Foreskin keratinocyte (primary cell): ENCODE measurements at places on chromosomes 6 and 20. TPM values are rescaled to one million over a fixed set of nuclear protein-coding genes. Genes with fewer than 3 reads are reported as not detected.

BCKDHB gene
- 8.0 and 9.1 TPM in 2 replicates for total RNA-seq

DNA sequence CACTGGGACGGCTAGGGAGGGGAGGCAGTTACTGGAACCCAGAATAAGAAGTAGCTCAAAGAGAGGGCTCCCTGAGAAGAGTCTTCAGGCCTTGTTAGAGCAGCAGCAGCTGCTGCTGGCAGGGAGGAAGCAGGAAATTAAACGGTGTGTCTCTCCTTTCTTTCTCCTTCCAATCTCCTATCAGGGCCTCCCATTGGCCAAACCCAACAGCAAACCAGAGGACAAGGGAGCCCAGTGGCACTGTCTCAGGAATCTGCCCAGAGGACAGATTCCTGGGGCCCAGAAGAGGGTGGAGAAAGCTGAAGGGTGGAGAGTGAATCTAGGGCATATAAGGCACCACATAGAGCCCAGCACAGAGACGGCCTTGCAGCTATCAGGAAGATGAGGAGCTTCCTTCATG is 10.2 kb downstream of the BTN3A1 start:
- DNase-seq, result no peak

CBLN4 gene
- total RNA-seq, result not detected in 2 replicates

DNA sequence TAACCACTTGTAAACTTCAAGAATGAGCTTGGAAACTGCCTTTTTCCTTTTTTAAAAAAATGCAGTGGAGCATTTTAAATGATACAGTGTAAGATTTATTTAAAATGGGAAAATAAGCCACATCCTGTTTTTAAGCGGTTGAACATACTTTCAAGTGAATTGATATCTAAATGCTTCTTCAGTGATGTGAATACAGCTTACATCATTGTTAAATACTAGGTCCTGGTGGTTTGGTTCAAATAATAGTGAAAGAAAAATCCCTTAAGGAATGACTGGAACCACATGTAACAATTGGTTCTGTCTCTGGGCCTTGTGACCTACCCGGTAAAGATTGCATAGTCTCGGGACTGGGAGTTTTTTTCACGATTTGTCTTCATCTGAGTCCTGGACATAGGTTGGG is 44.2 kb downstream of the BMP6 start:
- DNase-seq, result no peak

GRCh38 chr6:39225543-39225942 is 3.7 kb downstream of the KCNK5 start:
- DNase-seq, result no peak

GJA1 gene
- 70.7 and 79.8 TPM in 2 replicates for total RNA-seq

SIRPD gene
- not detected in 2 replicates for total RNA-seq

PBOV1 gene
- not detected in 2 replicates for total RNA-seq

SLC16A10 gene
- total RNA-seq, result 0.07 and 0.14 TPM in 2 replicates

DNA sequence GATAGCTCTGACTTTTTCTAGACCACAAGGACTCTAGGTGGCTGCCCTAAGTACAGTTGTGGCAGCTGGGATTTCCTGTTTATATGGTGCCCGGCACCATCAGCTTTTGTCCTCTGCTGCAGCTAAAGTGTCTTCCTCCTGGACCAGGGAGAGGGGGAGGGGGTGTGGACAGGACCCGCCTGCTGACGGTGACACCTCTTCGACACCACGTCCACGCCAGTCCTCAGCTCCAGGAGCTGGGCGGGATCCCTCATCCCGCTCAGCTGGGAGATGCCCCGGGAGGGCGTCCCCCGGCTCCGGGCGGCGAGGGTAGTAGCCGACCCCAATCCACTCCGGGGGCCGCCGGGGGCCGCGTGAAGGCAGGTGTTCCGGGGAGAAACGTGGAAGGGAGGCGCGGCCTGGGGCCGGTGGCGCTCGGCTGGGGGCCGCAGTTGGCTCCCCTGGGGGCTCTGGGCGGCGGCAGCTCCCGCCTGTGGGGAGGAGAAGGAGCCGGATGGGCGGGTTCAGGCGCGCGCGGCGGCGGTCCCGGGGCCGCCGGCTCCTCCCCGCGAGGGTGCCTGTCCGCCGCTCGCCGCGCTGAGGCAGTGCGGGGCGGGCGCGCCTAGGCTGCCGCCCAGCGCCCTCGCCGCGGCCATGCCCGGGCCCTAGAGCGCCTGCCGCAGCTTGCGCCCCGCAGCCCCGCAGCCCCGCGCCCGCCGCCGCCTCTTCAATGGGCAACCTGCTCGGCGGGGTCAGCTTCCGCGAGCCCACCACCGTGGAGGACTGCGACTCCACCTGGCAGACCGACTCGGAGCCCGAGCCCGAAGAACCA is at the start of gene OGFRL1:
Gene OGFRL1, plus strand, starts transcription at position 584 of the 811 bp plus-strand sequence. Its CDS starts 126 bp downstream, at position 710.
- no peak for DNase-seq

SCAND1 gene
- 37.6 and 40.5 TPM in 2 replicates for total RNA-seq

RIMS1 gene
- total RNA-seq, result not detected in 2 replicates

DNA sequence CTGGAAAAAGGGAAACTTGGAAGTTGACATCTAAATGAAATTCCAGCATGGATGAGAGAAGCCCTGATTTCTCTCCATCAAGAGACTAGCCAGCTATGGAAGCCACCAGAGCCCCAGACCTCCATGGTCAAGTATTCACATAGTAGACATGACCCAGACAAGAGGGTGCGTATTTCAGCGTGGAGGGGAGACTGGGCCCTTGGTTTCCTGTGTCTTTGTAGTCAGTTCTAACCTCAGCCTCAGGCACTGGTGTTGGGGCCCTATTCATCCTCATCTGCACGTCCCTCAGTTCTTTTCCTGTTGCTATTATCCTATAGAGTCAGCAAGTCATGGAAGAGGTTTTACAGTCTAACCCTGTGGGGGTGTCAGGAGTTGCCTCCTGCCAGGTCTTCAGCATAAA is 12.5 kb downstream of the GNL1 start:
- no peak for DNase-seq

GRCh38 chr20:34185766-34186620 is 55.2 kb upstream of the ASIP start:
- DNase-seq, result no peak

DNA sequence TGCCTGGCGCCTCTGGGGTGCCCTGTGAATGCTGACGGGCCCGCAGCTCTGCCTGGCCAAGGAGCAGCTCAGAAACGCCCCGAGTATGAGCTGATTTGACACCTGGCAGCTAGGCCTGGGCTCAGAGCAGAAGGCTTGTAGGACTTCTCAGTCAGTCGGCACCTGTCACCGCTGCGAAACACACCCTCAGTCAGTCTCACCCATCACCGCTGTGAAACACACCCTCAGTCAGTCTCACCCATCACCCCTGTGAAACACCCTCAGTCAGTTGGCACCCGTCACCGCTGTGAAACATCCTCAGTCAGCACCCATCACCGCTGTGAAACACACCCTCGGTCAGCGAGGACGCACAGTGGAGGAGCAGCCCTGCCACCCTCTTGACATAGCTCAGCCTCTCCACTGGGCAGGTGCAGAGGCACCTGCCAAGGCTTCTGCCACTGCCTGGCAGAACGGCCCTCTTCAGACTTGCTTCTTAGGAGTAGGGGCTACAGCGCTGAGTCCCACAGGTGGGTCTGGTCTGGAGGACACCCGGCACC is 109.0 kb downstream of the PSMB1 start:
- no peak for DNase-seq

CENPB gene
- total RNA-seq, result 79.5 and 79.9 TPM in 2 replicates

GRCh38 chr6:97497713-97498331 is 214.8 kb upstream of the MMS22L start:
- peak; percentile 18 for DNase-seq

GRCh38 chr20:55269913-55270312 is 735.4 kb downstream of the CBLN4 start:
- DNase-seq, result peak; percentile 44

NRSN2 gene
- total RNA-seq, result 26.7 and 35.6 TPM in 2 replicates

DNA sequence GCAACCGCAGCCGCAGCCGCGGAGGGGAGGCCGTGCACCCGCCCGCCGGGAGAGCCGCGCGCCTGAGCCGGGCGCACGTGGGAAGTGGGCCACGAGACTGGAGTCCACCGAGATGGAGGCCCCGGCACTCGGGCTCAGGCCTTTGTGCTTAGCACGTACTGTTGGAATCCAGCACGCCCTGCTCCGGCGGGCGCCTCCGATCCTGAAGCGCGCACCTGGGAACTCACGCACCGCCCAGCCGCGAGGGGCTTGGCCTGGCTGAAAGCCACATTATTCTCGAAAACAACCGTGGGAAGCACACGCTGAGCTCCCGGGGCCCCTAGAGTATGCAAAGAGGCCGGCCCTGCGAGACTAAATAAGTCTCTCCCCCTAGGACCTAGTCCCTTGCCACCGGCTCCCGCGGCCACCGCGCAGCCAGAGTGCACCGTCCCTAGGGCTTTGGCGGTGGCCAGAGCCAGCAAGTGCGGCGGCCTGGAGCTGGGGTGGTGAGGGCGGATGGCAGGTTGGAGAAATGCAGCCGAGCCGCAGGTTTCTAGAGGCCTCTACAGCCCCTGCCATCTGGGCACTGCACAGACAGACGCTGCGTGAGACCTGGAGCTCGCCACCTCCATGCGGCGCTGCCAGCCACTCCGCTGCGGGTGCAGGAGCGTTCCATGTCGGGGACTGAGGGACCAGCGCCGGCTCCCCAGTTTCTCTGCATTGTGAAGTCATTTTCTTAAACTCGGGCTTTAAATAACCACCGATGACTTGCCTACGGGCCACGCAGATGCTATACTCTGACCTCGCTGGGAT is 42.0 kb upstream of the LY86 start:
- no peak for DNase-seq

DNA sequence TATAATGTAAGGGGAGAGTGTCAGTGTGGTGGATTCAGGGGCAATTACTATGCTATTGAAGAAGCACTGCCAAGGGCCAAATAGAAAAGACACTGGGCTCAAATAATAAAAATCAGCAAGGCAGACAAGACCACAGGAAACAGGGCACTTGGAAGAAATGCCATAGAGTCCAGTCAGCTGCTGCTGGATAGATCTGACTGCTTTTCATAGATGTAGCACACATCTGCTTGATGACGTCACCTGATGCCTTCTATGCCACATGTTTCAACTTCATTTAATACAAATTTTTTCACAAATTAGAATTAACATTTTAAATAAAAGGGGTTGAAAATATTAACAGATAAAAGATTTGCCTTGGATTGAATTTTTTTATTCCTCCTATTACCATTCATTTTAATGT is 23.9 kb upstream of the AHI1 start:
- no peak for DNase-seq

MYL9 gene
- total RNA-seq, result 5.3 and 7.7 TPM in 2 replicates

DNA sequence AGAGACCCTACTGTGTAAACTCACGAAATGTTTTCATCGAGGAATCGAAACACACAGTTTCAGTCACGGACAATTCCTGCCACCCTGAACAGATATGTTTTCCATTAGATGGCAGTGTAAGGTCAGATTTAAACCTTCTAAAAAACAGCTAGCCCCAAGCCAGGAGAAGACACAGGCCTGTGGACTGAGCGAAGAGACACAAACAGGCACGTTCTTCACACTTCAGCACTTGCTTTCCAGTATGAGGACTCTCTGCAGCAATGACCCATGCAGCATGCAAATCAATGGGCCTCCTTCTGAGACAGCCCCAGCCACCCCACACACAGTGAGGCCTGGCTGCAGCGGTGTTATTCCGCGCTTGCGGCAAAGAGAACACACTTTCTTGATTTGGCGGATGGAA is 31.9 kb downstream of the HUS1B start:
- DNase-seq, result no peak

COL12A1 gene
- total RNA-seq, result 108 and 119 TPM in 2 replicates

DNA sequence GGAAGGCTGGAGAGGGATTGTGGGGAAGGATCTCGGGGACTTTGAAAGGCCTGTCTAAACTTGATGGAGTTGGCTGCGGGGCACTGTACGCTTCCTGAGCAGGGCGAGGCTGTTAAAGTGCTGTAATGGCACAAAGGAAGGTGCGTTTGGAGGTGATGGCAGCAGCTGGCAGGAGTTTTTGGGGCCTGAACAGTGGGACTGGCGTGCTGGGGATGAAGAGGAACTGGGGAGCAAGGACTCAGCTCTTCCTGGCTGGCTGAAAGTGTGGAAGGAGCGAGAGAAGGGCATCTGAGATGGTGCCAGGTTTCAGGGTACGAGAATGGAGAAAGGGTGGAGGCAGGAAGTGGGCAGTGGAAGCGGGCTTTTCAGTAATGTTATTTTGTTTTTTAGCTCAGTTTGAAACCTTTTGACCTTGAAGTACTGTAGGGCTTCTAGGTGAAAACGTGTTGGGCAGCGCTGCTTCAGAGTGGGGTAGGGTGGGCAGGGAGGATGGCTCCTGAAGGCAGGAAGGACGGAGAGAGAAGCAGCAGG is 8.0 kb downstream of the TMEM181 start:
- peak; percentile 36 for DNase-seq

GRCh38 chr6:10555625-10556309 is 34.6 kb downstream of the GCNT2 start:
- DNase-seq, result no peak

DNA sequence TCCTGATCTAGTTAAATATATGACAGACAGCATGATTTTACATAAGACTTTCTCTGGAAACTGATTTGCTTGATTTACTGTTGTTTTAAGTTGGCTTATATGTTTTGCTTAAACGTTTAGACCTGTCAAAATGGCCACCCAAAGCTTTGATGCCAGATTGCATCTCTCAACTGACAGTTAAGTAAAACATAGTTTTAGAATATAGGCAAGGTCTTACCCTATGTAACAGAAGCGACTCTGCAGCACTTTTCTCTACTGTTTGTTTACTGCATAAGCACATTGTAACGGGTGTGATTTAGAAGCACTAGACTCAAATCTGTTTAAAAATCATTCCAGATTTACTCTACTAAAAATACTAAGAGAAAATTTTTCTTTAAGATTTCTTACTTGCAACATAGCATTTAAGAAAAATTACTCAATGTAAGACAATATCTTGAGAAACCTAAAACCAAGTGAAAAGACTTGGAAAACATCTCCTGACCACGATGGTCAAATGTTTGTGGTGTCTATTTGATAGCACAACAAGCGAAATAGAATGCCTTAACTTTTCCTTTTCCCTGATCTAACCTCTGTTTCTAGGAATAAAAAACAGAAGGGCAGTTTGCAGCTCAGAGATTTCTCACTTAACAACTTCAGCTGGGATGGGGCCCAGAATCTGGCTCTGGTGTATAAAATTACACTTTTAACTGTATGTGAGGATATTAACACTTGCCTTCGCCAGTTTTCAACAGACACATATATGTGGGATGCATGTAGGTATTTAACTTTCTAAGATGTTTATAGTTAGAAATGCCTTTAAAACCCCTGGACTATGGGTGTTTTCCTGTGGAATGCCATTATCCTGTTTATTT is 47.4 kb downstream of the AIG1 start:
- no peak for DNase-seq

- DNase-seq, result no peak
Observed at GRCh38 chr6:15539722-15540270, 123.0 kb downstream of the DTNBP1 start.

DNA sequence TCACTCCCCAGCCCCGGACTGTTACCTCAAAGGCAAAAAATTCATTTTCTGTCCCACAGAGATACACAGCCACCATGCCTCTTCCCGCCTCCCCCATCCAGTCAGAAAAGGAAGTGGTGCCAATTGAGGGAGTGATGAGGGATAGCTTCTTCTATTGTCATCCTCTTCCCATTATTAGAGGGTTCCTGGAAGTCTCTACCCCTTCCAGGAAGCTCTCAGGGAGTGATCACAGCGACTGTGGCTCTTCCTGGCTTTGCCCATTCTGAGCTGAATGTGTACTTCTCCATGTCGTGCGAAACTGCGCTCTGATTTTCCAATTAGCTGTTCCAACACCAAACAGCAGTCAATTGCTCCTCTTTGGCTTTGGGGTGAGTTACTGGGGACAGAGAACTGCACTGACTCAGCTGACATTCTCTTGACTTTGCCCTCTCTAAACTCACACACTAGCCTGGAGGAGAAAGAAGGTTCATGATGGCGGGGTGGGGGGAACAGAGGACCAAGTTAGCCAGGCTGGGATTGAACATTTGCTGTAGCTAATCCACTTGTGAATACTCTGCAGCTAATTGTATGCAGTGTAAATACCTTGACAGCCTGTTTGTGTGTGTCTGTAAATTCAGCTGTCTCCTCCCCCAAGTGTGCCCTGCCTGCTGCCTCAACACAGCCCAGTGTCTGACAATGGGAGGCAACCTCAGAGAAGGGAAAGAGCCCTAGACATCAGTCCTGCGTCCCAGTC is 2.4 kb upstream of the MDGA1 start:
- DNase-seq, result no peak
